ENCODE measurements at places on chromosomes 1 and 21.

GRCh38 chr1:96865731-96866685 is 144.4 kb downstream of the PTBP2 start:
- DNase-seq: no peak

- no peak for DNase-seq
Measured at GRCh38 chr1:21868941-21869454, 56.9 kb downstream of the LDLRAD2 start.

- DNase-seq: no peak
Measured at GRCh38 chr1:12711536-12711935, 4.4 kb upstream of the AADACL3 start.

DNA sequence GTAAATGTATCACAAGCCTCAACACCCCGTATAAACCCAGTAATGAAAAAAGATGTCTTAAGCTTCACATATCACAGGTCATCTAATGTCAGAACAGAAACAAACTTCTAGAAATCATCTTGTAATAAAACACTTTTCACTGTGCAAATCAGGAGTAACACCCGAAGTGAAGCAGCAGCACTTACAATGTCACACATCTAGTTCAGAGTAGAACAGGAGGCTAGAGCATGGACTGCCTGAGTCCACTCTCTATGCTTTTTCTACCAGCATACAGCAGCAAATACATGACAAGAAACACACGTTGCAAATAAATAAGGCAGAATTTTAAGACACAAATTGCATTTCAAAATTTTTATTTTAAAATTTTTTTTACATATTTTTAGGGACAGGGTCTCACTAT is 57.2 kb downstream of the AKT3 start:
- DNase-seq: no peak

GRCh38 chr1:164645921-164646320 is 86.9 kb downstream of the PBX1 start:
- no peak for DNase-seq

GRCh38 chr1:154657556-154657955 is 49.6 kb upstream of the ADAR start:
- DNase-seq: no peak

- no peak for DNase-seq
Measured at GRCh38 chr1:55741516-55741915, 526.4 kb upstream of the USP24 start.

Data from stimulated activated CD8-positive, alpha-beta memory T cell treated with anti-CD3 and anti-CD28 coated beads, Interleukin-4, amount 100 ng/mL, for 4 hours (primary cell).